ENCODE measurements at places on chromosomes 16 and 17.

- no peak for DNase-seq
Measured at GRCh38 chr16:70730031-70730430, 44.2 kb upstream of the MTSS2 start.

GRCh38 chr17:34337701-34338100 lies 18.5 kb downstream of the CCL8 start:
- DNase-seq = no peak

GRCh38 chr17:3828151-3828851 lies 17.7 kb downstream of the NCBP3 start:
- no peak for DNase-seq

DNA sequence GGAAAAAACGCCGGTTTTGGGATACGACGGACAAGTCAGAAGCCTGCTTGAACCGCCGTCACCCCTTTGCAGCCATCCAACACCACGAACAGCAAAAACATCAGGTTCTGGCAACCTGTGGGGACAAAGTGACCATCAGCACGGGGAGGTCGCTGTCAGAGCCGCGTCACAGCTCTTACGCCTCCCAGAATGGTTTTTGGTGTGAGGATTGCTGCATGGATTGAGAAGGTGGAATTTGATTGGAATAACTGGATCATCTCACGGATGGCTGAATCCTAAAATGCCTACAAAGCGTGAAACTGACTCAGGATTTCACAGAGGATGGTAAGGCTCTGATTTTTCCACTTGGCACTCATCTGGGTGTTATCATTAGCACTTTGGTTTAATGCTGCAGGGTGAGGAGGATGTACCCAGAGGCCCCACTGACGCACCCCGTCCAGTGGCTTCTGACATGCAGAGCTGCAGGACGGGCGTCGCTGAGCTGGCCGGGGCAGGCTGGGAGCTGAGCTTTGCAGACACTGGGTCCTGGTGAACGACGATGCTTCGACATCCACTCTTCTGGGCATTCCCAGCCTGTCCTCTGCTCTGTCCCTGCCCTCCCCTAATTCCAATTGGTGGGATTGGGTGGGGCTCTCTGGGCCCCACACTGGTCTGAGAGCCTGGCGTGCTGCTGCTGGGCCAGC lies 73.4 kb upstream of the CREBBP start:
- DNase-seq = no peak

DNA sequence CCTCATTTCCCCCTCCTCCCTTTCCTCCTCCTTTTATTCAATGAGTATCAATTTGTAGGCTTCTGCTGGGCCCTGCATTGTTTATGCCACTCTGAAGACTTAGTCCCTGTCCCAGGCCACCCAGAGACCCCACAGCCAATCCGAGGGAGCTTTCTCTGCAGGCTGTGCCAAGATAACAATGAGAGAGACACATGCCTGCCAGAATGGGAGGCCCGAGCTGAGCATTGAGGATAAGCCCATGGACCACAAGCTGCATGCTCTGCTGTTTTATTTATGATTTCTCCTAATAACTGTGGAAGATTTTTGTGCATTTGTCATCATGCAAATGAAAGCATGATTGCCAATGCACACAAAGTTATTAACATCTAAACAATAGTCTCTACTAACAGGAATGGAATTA lies 3.0 kb downstream of the RCVRN start:
- no peak for DNase-seq

GRCh38 chr16:88026964-88027938 lies 76.0 kb downstream of the BANP start:
- no peak for DNase-seq

DNA sequence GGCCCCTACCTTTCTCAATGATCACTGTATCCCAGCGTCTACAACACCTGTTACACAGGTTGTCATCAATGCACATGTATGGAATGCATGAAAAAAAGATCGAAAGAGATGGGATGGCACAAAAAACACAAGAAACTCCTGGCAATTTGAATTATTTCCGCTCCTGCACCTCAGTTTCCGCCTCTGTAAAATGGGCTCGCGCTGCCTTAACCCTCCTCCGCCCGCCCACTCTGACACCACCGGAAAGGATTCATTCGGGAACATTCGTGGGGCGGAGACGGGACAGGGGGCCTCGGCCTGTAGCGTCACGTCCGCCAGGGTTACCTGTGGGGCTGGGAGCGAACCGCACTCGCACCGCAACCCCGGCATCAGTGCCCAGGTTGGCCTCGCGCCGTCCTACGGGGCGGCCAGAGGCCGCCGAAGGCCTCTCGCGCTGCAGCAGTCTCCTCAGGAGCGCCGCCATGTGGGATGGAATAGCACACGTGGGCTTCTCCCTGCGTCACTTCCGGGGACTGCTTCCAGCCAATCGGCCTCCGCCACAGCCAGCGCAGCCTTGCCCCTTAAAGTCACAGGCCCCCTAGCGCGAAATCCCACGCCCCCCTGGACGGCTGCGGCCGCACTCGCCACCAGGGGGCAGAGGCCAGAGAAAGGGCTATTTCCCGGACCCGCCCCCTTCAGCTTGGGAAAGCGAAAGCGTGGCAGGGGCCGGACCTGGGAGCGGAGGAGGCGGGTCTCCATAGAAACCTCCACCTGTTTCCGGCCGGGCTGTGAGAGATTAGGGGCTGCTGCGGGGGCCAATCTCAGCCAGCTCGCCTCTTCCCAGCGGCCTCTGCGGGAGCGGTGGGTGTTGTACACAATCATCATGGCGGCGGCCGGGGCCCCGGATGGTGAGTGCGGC lies at the start of the genes EARS2 and UBFD1:
TSS of gene EARS2 (minus strand) at position 470 of the 898 bp plus-strand sequence. CDS start at position 463, 7 bp downstream.
TSS of gene UBFD1 (plus strand) at position 847 of the 898 bp plus-strand sequence. CDS start at position 863, 16 bp downstream.
- DNase-seq = peak; percentile 97

DNA sequence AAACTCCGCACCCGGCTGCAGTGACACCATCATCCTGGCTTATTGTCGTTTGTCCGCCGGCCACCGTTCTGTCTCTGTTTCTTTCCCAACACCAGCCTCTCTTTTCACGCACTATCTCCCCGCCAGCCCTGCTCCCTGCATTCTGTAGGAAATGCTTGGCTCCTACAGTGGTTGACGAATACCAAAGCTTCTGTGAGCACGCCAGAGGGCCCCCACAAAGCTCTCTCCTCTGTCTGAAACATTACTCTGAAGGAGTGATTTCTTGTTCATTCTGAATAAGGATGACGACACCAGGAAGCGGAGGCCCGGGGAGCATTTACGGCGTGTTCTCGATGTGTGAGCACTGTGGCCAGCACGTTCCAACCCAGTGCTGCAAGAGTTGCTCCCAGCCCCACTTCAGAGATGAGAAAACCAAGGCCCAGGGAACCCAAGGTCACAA lies 58.8 kb downstream of the ADCY9 start:
- no peak for DNase-seq

DNA sequence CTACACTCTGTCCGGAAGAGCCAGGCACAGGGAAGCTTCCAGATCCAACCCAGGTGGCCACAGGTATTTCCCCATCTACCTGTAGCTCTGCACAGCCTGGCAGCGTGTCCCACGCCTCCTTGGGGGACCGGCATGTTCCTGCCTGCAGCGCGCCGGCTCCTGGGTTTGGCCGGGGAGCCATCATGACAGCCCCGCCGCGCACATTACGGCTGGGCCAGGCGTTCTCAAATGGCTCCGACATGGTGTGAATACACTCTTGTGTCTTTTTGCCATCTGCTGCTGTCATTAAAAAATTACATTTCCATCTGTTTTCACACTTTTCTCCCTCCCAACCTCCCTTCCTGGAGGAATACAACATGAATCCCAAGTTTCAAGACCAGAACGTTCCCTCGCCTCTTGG lies 8.0 kb upstream of the GINS2 start:
- DNase-seq = no peak

DNA sequence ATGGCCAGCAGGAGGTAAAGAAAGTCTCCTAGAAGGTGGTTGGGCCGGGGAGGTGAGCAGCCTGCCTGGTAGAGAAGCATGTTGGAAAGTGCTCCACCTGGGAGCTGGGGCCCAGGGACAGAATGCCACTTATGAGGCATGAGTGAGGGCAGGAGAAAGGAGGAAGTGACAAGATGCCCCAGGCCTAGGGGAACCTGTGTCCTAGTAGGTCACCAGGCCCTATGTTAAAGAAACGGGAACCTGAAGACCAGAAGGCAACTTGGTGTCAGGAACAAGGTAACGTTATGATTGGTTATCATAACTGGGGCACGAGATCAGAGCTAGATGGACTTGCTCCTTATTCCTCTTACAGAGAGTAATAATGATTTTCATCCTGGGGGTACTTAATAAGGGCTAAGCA lies 34.3 kb downstream of the PITPNC1 start:
- no peak for DNase-seq

GRCh38 chr17:64622931-64623654 lies 39.0 kb downstream of the SMURF2 start:
- peak; percentile 47 for DNase-seq

- DNase-seq = no peak
Measured at GRCh38 chr17:82817947-82818346, 21.9 kb downstream of the ZNF750 start.

- no peak for DNase-seq
Measured at GRCh38 chr16:3242709-3243108, 7.8 kb upstream of the ZNF200 start.

DNA sequence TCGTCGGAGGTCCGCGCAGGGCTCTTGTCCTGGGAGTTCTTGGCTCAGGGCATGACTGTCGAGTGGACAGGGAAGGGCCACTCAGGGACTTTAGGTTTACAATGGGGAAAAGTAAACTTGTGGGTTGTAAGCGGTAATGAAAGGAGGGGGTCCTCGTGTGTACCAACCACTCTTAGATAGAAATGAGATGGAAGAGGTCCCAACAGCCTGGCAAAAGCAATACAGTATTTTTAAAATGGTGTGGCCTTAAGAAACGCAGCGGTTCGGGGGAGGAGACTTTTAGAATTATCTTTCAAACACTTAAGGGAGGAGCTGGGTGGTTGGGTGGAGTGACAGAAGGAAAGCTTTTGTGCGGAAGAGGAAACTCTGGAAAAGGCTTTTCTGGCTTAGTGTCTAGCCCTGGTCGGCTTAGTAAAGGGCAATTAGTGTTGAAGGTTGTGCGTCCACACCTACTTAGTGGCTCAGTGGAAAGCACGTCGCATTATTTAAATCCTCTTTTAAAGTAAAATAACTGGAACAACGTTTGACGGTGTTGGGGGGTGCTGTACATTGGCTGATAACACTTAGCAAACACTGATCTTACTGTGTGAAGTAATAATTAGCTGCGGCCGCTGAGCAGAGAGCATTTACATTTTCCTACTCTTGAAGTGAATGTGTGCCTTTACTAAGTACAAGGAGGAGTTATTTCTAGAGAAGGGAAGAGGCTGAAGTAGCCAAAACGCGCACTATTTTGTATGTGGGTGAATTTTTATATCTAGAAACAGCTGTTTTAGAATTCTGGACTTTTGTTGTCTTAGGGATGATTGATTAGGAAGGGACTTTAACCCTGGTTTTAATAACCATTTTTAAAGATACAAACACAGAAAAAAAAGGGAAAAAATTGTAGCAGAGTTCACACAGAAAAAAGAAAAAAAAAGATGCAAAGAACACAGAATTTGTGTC lies 1.0 kb downstream of the WSB1 start:
- peak; percentile 42 for DNase-seq

GRCh38 chr17:1001640-1002411 lies 4.9 kb downstream of the TIMM22 start:
- DNase-seq = no peak

- DNase-seq = no peak
Measured at GRCh38 chr17:2138318-2138717, 83.4 kb downstream of the HIC1 start.

GRCh38 chr16:20866801-20867200 lies 33.4 kb downstream of the DCUN1D3 start:
- DNase-seq = no peak

GRCh38 chr16:2470603-2471015 lies 488 bp upstream of the NTN3 start:
- no peak for DNase-seq

- DNase-seq = no peak
Measured at GRCh38 chr17:1347589-1348323, 52.3 kb downstream of the YWHAE start.

- no peak for DNase-seq
Measured at GRCh38 chr17:7886227-7887037, 2.2 kb upstream of the CHD3 start.

GRCh38 chr16:89121691-89122321 lies 28.2 kb downstream of the ACSF3 start:
- no peak for DNase-seq

GRCh38 chr17:70875729-70876310 lies 706.5 kb downstream of the KCNJ2 start:
- DNase-seq = no peak

GRCh38 chr16:89119166-89119621 lies 25.5 kb downstream of the ACSF3 start:
- DNase-seq = no peak

DNA sequence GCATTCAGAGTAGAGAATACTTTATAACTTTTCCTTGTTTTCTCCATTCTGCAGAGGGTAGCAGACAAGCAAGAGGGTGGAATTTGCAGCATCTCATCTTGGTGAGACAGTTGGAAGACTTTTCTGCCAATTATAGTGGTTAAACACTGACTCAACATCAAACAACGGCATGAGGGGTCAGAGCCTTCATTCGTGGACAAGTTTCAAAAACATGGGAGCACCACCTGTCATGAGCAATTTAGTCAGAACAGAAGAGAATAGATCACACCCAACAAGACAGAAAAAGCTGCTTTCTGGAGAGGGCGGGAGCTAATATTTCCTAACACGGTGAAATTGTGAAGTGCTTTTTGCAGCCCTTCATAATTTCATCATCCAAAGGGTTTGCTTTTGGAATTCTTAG lies 17.9 kb upstream of the ZNF652 start:
- DNase-seq = no peak

DNA sequence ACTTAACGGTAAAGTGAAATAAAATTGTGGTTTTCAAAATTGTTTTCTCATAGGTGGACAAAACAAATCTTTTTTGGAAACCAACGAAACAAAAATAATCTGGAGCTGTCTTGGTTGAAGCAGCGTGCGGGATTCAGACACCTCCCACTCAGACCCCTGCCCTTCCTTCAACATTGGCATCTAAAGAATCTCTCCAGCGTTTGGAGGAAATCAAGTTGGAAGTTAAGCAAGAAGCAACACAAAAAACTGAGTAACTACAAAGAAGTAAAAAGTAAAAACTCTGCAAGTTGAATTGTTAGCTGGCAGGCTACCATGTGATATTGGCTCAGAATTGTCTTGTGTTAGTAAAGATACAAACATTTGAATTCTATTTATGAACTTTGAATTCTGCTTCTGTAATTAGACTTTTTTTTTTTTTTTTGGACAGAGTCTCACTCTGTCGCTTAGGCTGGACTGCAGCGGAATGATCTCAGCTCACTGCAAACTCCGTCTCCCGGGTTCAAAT lies 361.0 kb upstream of the PMFBP1 start:
- DNase-seq = no peak

All from fibroblast of skin of left biceps (primary cell).